ENCODE measurements at places on chromosomes 12 and 14.

DNA sequence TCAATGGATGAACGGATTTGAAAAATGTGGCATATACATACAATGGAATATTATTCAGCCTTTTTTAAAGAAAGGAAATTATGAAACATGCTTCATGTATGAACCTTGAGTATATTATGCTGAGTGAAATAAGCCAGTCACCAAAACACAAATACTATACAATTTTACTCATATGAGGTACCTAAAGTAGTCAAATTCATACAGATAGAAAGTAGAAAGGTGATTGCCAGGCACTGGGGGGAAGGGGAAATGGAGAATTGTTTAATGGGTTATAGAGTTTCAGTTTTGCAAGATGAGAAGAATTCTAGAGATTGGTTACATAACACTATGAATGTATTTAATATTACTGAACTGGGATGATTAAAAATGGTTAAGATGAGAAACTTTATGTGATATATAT lies 171.4 kb downstream of the TMTC3 start:
- no peak for DNase-seq

DNA sequence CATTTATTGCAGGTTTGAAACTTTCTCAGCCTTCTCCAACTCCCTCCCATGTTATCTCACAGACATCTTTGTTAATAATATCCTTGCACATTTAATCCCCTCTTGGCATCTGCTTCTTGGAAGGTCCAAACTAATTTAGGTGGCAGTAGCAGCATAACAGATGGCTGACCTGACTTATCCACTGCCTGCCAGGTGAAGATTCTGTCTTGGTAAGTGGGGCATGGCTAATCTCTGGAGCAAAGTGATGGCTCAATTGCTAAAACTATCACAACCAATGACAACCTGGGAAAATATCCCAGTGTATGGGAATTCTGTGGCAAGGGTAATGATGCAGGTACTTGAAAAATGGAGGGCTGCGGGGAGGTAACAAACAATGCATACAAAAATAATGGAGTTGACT lies 58.2 kb upstream of the ALG10B start:
- DNase-seq, result no peak

GRCh38 chr14:75823334-75823733 lies 158.5 kb downstream of the TGFB3 start:
- DNase-seq, result no peak

GRCh38 chr12:39972119-39972518 lies 133.8 kb downstream of the SLC2A13 start:
- DNase-seq, result no peak

- no peak for DNase-seq
Observed at GRCh38 chr12:116317986-116318575, 40.6 kb upstream of the MED13L start.

DNA sequence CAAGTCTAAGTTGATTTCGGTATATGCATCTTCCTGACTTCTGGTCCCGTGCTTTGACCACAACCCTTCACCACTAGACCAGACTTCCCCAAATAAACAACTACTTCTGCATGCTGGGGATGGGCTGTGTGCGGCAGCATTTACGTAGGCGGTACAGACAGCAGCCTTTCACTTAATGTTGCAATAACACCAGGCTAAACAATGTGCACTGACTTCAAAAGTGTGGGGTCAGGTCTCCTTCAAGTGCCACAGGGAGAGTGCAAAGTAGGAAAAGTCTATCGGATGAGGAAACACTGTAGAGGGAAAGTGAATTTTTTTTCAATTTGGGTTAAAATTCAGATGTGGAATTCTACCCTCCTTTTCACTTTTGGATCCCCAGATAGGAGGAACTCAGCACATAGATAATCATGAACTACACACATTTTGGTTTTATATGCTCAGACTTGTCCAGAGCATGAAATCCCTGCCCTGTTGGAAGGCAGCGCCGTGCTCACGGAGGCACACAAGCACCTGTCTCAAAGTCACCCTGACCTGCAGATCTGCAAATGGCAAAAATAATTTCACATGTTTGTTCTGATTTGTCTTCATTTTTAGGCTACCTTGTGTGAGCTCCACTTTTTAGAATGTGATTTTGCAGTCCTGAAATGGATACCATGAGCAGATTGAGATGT lies 3.6 kb upstream of the FOS start:
- DNase-seq, result peak; percentile 63

GRCh38 chr14:106067935-106068334 lies 541.6 kb downstream of the TMEM121 start:
- DNase-seq, result no peak
